Activated CD4-positive, alpha-beta memory T cell treated with anti-CD3 and anti-CD28 coated beads, Interleukin-2, amount 10 ng/mL, durations not matched to agents 7 days and 5 days (primary cell): ENCODE measurements at places on chromosomes 11 and 22. TPM values are rescaled to one million over a fixed set of nuclear protein-coding genes. Genes with fewer than 3 reads are reported as not detected.

LIPT2 gene
- 1.4 TPM for total RNA-seq

PGM2L1 gene
- 8.7 TPM for total RNA-seq

YPEL1 gene
- 17.5 TPM for total RNA-seq

KCNJ1 gene
- total RNA-seq: not detected

OR5AN1 gene
- not detected for total RNA-seq

CCDC73 gene
- total RNA-seq: not detected

APOL5 gene
- total RNA-seq: not detected

OR5A1 gene
- total RNA-seq: not detected

ABTB2 gene
- 2.7 TPM for total RNA-seq

KCNJ4 gene
- not detected for total RNA-seq

GRCh38 chr11:47987310-47987709 lies 7.0 kb downstream of the PTPRJ start:
- no peak for DNase-seq

DNA sequence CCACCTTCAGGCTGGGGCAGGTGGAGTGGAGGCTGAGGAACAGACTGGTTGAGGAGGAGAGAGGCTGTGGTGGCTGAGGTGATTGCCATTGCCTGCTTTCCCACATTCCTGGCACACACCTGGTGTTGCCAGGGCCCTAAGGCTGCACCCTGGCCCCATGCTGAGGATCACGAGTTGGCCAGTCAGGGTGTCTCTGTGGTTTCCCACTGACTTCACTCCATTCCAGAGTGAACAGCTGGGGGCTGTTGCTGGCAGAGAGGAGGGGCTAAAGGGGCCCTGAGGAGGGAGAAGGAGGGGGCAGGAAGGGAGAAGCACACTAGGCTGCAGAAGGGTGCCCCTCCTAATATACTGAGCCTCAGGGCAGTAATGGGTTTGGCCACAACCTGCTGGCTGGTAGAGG lies 1.8 kb downstream of the TMEM86A start:
- no peak for DNase-seq

DNA sequence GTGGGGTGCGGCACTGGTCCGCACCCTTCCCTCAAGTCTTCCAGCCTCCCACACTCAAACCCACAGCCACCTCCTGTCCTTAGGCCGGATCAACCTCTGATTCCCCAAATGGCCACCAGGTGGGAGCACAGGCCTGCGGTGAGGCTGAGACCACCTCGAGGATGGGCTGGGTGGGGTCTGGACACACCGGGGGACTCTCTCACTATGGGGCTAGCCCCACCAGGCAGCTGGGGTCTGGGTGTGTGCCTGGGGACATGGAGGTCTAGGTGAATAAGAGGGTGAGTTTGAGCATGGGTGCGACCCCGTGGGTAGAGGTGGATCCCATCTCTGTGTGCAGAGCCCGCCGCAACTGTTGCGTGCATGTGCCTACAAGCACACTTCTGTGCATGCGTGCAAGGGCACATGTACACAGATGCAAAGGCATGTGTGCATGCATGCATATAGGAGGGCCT lies 32.6 kb downstream of the MYO18B start:
- no peak for DNase-seq

DNA sequence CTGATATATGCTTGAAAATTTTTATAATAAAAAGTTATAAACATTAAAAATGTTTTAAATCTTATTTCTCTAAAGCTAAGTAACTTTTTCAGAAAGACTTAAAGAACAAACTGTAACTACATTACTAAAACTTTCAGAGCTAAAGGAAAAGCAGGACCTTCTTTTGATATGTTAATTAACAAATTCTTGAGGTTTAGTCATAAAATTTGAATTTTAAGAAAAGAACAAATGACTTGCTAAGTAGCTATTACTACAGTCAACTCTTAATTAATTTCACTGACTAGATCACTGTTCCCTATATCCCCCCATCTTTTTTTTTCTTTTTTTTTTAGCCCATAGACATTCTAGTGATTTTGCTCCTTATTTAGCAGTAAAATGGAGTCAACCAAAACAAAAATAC lies 344.4 kb downstream of the LRRC4C start:
- DNase-seq: no peak

DNA sequence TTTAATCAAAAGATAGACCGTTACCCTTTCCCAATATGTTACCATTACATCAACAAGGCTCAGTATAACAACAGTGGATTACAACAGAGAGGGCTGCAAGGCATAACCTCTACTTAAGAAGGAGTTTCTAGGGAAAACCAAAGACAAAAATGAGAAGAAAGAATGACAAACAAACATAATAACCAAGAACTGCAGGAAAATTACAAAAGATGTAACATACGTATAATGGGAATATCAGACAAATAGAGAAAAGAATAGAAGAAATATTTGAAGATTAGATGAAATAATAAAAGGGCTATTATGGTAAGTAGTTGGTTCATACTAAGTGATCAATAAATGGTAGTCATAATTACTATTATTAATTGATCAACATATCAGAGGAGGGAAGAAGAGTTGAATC lies 39.1 kb downstream of the SPON1 start:
- no peak for DNase-seq

GRCh38 chr11:76041208-76041607 lies 165.1 kb downstream of the WNT11 start:
- DNase-seq: no peak

DNA sequence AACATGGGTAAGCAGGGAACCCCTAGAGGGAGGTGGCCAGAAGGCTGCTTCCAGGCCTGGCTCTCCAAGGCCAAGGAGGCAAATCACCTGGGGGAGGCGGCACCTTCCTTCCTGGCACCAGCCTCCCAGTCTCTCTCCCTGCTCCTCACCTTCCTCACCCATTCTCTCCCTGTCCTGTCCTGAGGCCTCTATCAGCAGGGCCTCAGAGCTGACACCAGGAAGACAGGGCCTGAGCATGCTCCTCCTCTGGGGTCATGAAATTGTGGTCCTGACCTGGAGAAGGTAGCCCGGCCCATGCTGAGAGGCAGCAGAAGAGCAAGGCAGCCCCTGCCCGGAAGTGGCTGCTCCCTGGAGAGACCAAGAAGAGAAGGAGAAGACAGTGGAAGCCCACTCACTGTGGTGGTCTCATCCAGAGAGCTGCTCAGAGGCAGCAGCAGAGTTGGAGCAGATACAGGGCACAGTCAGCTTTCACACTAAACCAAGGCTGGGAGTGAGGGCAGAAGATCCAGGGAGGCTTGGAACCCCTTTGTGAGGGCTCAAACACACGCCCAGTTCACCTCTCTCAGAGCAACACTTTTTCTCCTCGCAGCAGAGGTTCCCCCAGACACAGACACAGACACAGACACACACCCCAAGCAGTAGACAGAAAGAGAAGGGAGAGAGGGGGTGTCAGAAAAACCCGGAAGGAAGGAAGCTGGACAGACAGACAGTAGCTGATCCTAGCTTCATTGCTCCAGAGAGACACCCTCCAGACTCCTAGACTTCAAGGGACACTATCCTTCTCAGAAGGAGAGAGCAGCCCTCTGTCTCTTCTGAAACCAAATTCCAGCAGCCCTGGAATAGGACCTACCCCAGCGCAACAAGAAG lies 1.8 kb downstream of the BCL9L start:
- no peak for DNase-seq

DNA sequence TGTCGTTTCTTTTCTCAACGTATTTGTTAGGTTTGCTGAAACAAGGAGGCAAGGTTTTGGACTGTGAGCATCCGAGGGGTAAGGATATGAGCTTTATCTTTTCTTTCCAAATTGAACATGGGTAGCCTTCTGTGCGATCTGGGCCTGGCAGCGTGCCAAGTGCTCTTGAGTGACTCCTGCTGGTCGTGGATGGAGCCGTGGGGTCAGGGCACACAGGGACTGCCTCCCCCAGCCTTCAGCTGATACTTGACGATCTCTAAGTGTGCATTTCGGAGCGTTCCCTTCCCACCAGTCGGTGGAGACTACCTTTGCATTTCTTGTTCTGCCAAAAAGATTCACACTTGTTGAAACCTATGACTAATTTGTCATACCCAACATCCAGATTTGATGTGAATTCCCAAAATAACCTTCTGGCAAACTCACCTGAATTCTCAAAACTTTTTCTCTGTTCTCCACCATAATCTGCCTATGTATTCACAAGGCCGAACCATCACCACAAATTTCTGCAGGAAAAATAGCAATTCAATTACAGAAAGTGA lies 40.1 kb upstream of the CLMP start:
- peak; percentile 40 for DNase-seq

DNA sequence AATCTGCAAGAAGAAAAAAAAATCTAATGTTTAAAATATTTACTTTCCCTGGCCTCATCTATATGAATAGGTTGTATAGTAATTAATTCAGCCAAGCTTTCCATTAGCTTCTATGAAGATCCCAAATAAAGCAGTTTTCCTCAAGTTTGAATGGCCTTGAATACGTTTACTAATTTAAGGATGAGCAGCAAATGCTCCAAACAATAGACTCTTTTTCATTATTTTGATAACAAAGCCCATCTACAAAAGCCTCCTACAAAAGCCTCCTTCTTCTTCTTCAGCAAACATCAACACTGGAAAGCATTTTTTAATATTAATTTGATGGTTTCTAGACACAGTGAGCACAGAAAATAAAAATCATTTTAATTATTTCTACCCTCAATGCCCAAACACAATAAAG lies 1130.3 kb upstream of the CNTN5 start:
- no peak for DNase-seq

- no peak for DNase-seq
These were observed 379.3 kb downstream of the INSC start for GRCh38 chr11:15493921-15494620.

- DNase-seq: no peak
These were observed 61.9 kb downstream of the RCN1 start for GRCh38 chr11:32152821-32153220.

GRCh38 chr22:38073150-38074130 lies 10.5 kb downstream of the SLC16A8 start:
- no peak for DNase-seq

- DNase-seq: no peak
These were observed 10.1 kb downstream of the MCM5 start for GRCh38 chr22:35409783-35410662.

DNA sequence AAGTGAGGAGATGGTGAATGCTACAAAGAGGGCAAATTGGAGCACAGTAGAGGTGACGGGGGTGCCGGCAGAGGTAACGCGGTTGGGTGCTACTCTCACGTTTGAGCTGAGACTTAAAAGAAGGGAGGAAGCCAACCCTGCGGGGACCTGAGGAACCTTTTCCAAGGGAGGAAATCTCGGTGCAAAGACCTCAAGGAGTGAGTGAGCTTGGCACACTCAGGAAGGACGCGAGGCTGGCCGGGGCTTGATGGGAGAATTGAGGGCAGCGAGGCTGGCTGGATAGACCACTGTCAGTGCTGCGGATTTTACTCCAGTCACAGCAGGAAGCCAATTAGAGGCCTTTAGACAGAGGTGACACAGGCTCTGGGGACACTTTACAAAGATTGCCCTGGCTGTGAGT lies 25.0 kb downstream of the TSKU start:
- DNase-seq: no peak

- no peak for DNase-seq
These were observed 3.9 kb downstream of the ALDH3B2 start for GRCh38 chr11:67670316-67671210.

DNA sequence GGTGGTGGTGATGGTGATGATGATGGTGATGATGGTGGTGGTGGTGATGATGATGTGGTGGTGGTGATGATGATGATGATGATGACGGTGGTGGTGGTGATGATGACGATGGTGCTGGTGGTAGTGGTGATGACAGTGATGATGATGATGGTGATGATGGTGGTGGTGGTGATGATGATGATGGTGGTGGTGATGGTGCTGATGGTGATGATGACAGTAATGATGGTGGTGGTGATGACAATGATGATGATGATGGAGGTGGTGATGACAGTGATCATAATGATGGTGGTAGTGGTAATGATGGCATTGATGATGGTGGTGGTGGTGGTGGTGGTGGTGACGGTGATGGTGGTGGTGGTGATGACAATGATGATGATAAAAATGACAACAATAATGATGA lies 52.1 kb upstream of the ANO1 start:
- no peak for DNase-seq

DNA sequence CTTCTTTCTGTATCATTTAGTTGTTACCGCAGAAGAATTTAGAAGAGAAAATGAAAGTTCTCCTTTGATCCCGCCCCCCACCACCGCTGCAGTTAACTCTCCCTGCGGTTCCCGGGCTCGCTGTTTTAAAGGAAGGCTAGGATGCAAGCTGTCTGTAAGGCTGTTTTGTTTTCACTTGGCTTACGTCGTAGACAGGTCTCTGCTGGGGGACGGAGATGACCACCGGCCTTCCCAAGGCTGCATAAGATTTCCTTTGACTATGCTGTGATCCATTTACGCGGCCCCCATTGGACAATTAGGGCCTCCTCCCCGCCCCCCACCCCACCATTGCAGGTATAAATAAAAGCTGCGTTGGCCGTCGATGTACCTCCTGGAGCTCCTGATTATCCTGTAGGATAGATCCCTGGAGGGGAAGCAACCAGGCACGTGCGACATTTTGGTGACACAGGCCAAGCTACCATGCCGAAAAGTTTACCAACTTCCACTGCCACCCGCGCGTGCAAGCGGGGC lies 1.4 kb upstream of the CPT1A start:
- peak; percentile 69 for DNase-seq

DNA sequence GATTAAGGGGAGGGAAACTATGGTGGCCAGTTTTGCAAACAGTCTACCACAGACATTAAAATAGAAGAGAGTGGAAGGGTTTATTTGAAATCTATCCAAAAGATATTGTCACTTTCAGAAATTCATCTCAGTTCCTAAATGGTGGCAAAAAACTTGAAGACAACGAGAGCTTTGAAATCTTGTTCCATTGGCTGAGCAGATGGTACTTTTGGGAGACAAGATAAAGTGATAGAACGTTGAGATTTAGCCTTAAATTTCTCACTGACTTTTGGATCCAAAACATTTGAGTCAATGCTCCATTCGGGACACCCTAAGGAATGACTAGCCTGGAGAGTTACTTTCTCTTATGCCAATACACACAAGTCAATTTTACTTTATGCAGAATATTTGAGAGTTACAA lies 319.1 kb upstream of the LARGE1 start:
- no peak for DNase-seq

GRCh38 chr22:25709758-25710157 lies 32.2 kb upstream of the MYO18B start:
- DNase-seq: peak; percentile 69

- DNase-seq: no peak
These were observed 860 bp downstream of the PRMT3 start for GRCh38 chr11:20388096-20389055.

DNA sequence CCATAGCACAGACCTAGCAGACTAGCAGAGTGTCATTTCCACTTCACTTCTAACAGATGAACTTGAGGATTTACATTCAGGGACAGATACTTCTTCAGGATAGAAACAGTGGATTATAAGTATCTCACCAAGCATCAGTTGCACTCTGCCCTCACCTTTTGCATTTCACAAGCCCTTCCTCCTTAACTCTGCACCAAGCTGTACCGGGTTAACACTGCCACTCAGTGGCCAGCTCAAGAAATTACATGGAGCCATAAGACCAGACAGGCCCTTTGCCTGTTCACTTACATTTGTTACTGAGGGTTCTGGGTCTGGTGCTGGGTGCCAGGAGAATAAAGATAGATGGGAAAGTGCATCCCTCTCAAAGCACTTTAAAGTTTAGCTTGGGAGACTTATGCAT lies 309.8 kb downstream of the SHANK2 start:
- DNase-seq: no peak

GRCh38 chr22:48004038-48004437 lies 1241.6 kb downstream of the TBC1D22A start:
- no peak for DNase-seq

GRCh38 chr11:5922749-5923426 lies 19.2 kb upstream of the OR56A3 start:
- DNase-seq: no peak

- no peak for DNase-seq
These were observed 262.3 kb upstream of the MTNR1B start for GRCh38 chr11:92707173-92707619.

GRCh38 chr11:121460941-121461514 lies 8.3 kb upstream of the SORL1-AS1 start:
- DNase-seq: no peak
